Gastrocnemius medialis (tissue), 4 donors: ENCODE measurements at places on chromosomes 7 and 10.

- no peak for DNase-seq
Observed at GRCh38 chr10:129501652-129502436, 34.8 kb downstream of the MGMT start.

- DNase-seq, result peak; percentile 23
Observed at GRCh38 chr10:118793545-118793944, 38.8 kb upstream of the CACUL1 start.

- no peak for DNase-seq
Observed at GRCh38 chr10:28796606-28797512, 119.5 kb downstream of the BAMBI start.

DNA sequence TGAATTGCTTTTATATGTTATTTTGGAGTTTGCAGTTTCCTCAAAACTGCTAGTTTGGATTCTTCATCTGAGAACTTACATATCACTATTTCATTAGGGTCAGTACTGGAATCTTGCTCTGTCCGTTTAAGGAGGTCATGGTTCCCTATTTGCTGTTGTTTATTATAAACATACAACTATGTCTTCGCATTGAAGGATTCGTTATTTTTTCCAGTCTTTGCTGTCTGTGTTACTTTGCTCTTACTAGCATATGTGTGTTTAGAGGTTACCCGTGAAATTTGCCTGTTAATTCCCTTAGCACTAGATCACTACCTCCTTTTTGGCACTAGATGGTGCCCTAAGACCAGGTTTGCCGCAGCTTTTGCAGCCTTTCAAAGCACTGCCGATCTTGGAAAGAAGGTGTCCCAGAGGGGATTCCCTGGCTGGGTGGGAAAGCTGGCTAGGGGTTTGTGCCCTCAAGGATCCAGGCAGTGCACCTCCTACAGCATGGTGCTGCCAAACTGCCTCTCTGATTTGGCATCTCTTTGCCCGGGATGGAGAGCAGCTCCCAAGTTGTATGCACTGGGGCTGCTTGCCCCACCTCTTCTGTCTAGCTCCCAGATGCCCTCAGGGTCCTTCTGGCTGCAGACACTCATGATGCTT lies 103.1 kb upstream of the APBB1IP start:
- no peak for DNase-seq

DNA sequence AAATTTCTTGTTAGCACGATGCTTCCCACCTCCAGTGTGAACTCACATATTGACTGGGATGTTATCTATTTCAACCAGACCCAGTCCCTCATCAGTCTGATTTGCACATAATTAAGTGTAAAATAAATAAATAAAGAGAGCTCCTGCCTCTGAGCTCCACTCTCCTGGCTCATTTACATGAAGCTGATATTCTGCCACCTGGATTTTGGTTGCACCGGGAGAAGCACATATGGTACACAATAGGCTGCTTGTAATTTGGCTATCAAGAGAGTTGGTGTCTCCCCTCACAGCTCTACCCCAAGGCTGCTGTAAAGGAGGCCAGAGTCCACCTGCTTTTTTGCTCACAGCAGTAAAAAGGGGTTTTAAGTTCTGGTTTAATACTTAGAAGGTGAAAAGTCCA lies 610.5 kb downstream of the KCNMA1 start:
- DNase-seq, result no peak

- DNase-seq, result no peak
Observed at GRCh38 chr7:2595258-2595860, 36.4 kb upstream of the TTYH3 start.

GRCh38 chr10:21728618-21729017 lies 194.6 kb downstream of the MLLT10 start:
- no peak for DNase-seq

GRCh38 chr10:58512491-58513187 lies at the start of gene BICC1:
Gene BICC1, plus strand, starts transcription at chr10:58512872. Its CDS starts 272 bp downstream, at chr10:58513144.
- peak; percentile 29 for DNase-seq

DNA sequence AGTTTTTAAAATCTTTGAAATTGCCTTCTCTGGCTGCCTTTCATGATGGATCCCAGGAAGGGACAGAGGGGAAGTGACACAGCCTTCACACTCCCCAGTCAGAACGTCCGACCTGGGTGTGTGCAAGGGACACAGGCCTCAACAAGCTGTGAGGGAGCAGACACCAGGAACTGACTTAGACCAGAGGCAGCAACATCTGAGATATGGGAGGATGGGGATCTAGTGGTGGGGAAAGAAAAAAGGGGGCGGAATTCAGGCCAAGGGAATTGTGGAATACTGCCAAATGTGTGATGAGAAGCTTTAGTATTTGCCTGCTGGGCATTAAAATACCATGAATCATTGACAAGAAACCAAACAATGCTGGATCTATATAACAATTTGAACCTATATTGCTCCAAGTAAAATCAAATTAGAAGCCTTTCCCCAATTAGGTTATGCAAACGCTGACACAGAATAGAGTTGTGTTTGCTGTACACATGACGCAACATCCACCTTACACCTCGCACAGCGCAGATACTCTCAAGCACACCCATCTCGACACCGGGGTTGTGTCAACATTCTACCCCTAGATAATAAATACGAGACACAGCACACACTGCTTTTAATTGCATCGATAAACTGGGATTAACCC lies 17.2 kb upstream of the MNX1 start:
- no peak for DNase-seq

DNA sequence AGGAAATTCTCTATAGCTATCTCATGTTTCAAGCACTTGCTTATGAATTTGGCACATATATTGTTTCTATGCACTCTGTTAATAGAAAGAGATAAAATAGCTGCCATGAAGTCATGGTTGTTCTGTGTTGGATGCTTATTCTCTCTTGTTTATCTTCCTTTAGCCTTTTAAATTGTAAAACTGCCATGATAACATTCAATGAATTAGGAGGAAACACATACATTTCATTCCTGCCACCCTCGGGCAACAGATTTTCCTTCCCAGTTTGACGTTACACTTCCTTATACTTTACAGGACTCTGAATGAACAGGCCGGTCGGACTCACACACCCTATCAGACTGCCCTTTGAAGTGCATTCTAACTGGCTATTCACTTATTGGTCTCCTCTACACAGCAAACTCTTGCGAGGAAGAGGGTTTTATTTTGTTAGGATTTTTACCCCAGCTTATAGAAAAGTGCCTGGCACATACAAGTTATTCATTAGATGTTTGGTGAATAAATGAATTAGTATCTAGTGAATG lies 65.7 kb upstream of the FERD3L start:
- no peak for DNase-seq

- no peak for DNase-seq
Observed at GRCh38 chr10:16146993-16147392, 286.7 kb upstream of the MINDY3 start.

DNA sequence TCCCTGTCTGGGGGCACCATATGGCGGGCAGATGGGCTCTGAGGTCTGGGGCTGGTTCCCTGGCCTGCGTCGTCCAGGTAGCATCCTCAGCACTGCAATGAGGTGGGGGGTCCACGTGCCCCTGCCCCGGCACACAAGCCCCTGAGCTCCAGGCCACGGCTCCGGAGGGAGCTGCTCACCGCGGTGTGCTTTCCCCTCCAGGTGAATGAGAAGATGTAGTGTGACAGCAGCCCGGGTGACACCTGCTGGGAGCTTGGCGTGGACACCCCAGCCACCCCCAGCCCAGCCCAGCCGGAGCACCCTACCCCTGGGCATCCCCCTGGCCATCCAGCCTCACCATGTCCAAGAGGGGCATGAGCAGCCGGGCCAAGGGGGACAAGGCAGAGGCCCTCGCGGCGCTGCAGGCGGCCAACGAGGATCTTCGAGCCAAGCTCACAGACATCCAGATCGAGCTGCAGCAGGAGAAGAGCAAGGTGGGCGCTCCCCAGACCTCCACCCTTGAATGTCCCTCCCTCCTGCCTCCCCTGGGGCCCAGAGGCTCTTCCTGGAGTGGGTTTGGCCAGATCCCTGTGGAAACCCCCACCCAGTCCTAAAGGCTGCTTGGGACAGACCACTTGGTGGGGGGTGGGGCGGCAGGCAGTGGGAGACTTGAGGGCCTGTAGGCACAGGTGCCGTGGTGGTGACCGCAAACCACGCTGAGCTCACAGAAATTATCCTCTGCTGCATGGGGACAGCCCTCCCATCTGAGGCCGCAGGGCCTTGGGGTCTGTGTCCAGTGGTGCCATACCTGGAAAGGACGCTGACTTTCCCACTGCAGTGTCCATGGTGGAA lies 38.9 kb downstream of the JAKMIP3 start:
- DNase-seq, result no peak

- DNase-seq, result peak; percentile 80
Observed at GRCh38 chr10:45444976-45445898, 71.2 kb downstream of the ALOX5 start.

GRCh38 chr7:35257251-35258124 lies 3.6 kb upstream of the TBX20 start:
- DNase-seq, result no peak

- no peak for DNase-seq
Observed at GRCh38 chr10:117164592-117165537, 26.8 kb upstream of the VAX1 start.

DNA sequence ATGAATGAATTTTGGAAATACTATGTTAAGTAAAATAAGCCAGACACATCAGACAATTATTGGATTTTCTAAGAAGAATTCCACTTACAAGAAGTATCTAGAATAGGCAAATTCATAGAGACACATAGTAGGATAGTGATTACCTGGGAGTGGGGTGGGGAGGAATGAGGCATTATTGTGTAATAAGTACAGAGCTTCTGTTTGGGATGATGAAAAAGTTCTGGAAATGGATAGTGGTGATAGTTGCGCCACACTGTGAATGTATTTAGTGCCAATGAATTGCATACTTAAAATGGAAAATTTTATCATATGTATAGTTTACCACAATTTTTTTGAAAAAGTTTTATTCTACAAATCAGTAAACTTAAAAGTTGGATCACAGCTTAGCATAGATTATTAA lies 297.2 kb upstream of the KAT6B start:
- no peak for DNase-seq

DNA sequence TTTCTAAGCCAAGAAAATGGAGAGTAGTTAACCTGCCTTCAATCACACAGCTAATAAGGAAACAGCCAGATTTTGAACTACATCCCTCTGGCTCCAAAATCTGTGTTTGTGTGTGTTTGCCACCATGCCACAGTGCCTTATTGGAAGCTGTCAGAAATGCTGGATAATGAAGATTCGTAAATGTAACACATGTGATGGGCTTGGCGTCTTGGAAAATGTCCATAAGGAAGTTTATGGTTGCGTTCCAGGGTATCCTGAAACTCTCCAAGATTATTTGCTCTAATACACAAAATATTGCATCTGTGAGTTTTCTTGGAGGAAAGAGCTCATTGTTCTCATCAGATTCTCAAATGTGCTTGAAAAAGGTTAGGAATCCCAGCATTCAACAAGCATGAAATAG lies 22.7 kb downstream of the MYOF start:
- DNase-seq, result no peak

- DNase-seq, result no peak
Observed at GRCh38 chr7:117652943-117653680, 173.3 kb downstream of the CFTR start.

DNA sequence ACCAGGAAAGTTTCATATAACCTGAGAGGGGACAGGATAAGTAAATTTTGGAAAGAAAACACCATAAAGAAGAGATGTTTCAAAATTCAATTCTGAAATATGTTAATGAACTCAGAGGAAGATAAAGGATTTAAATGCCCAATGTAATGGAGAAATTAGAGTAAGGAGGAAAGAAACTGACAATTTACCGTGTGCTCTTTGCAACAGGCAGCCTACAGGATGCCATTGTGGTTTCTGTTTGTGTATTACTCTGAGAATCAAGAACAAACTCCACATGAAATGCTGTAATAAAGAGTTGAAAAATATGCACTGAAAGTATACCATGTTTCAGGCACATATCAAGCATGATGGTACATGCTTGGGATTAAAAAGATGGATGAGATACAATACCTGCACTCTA lies 44.8 kb upstream of the GLCCI1 start:
- DNase-seq, result no peak

GRCh38 chr10:81820418-81820817 lies 54.6 kb upstream of the NRG3 start:
- no peak for DNase-seq

DNA sequence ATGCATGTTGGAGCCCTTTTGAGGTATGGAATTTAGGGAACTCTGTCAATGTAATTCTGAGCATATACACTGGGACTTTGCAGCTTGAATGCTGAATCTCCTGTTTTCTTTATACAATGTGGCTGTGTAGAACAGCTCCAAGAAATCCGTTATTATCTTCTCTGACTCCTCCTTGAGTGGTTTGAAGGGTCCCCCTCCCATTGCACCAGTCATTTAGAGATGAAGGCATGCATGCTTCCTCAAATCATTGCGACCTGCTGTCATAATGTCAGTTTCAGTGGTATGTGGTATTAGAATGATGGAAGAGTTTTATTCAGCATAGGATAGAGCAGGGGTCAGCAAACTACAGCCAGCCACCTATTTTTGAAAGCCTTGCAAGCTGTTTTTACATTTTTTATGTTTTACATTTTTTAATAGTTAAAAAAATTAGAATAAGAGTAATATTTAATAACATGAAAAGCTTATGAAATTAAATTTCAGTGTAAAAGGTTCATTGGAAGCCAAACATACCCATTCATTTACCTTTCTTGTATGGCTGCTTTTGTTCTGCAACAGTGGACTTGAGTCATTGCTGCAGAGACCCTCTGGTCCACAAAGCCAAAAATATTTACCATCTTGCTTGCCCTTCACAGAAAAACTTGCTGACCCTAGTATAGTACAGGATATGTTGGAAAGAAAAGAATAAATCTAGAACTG lies 8.1 kb downstream of the STK17A start:
- no peak for DNase-seq
